Esophagus mucosa (tissue), 1 donor: ENCODE measurements at places on chromosomes 5 and 9. TPM values are rescaled to one million over a fixed set of nuclear protein-coding genes. Genes with fewer than 3 reads are reported as not detected.

DNA sequence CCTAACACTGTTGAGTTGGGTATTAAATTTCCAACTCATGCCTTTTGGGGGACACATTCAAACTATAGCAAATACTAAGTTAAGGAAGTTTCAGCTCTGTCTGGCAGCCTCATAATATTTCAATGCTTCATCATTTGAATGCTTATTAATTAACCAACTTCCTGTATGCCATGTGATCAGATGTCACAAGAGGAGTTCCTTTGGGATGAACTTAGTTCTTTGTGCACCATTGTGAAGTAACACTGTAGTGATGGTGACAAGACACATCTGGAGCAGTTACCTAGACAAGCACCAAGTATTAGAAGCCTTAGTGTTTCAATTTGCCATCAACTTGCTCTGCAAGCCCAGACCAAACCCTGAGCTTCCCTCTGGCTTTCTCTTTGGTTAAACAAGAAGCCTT is 90.7 kb upstream of the IL12B start:
- no peak for ATAC-seq

The SLC31A2 gene
- total RNA-seq = 5.3 TPM

- no peak for ATAC-seq
These were observed 34.7 kb downstream of the PLPPR1 start for GRCh38 chr9:101063192-101063591.

- ATAC-seq = no peak
These were observed 110.7 kb downstream of the TLE1 start for GRCh38 chr9:81578606-81579005.

DNA sequence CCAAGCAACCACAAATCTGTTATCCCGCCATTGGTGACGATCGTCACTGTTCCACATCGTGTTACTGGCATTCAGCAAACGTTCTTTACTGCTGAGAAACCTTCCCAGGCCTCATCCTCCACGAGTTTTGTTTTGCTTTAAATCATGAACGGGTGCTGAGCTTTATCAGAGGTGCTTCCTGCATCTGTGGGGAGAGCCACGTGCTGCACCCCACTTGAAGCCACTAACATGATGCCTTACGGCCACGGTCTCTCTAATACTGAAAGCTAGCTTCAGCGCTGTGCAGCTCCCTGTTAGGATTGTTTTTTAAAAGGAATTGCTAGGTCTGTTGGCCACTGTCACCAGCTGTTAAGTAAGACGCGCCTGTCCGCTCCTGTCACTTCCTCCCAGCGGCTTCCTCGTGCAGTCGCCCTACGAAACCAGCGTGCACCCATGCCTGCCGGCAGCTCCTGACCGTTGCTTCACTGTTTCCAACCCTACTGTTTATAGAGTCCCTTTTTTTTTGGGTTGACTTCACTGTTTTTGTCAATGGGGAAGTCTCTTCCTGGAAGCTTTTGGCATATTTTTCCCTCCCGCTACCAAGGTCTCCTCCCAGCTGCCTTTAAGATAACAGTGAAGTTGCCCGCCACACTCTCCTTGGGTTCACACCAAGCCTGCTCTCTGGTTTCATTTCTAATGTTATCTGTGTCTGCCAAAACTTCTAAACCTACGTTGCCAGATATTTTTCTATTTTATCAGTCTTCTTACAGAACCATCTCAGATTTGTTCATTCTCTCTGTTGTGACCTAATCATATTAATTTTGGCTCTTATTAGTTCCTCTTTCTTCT is 20.3 kb downstream of the LPCAT1 start:
- ATAC-seq = no peak

DNA sequence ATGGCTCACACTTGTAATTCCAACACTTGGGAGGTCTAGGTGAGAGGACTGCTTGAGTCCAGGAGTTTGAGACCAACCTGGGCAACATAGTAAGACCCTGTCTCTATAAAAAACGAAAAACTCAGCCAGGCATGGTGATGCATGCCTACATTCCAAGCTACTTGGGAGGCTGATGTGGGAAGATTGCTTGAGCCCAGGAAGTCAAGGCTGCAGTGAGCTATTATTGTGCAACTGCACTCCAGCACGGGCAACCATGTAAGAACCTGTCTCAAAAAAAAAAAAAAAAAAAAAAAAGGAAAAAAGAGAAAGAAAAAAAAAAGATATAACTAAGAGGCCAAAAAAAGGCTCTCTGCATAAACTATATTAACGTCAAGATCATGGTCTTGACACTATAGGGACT is 27.3 kb downstream of the GIN1 start:
- no peak for ATAC-seq

DNA sequence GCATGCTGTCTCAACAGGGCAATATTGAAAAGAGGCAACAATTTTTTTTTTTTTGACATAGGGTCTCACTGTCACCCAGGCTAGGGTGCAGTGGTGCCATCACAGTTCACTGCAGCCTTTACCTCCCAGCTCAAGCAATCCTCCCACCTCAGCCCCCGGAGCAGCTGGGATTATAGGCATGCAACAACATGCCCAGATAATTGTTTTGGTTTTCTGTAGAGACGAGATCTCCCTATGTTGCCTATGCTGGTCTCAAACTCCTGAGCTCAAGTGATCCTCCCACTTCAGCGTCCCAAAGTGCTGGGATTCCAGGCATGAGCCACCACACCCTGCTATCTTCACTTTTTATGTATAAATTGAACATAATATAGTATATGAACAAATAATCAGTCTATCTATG is 47.6 kb downstream of the PRELID2 start:
- ATAC-seq = no peak

DNA sequence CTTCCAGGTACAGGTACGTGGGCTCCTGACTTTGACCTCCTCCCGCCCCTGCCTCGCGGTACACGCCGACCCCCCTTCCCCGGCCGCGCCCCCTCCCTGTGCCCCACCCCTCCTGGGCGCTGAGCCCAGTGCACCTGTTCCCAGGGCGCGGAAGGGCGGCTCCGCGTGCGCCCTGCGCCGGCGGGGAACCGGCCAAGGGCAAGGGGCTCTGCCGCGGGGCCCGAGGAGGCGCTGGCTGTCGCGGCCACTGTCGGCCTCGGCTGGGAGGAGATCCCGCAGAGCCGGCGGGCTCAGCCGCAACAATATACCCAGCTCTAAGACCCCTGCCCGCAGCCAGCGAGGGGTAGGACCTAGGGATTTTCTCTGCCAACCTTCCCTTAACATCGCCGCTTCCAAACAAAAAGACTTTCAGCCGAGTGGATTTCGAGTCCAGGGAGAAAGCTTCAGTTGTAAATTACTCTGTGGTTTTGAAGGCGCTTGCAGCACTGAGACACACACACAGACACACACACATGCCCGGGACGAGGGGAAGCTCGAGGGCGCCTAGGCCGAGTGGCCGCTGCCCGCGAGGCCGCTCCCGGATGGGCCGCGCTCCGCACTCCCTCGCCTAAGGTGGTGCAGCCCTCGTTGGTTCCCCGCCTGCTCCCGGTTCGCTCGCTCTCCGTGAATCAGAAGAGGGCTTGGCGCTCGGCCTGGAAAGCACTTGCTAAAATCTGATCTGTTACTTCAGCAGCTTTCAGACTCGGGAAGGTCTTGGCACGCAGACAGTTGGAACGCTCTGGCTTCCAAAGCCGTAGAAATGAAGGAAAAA is 1.2 kb downstream of the FGF18 start:
- ATAC-seq = peak; percentile 24

GRCh38 chr9:119092125-119092524 is 277.1 kb downstream of the BRINP1 start:
- ATAC-seq = no peak

GRCh38 chr9:126628146-126628545 is 14.4 kb downstream of the LMX1B start:
- no peak for ATAC-seq

DNA sequence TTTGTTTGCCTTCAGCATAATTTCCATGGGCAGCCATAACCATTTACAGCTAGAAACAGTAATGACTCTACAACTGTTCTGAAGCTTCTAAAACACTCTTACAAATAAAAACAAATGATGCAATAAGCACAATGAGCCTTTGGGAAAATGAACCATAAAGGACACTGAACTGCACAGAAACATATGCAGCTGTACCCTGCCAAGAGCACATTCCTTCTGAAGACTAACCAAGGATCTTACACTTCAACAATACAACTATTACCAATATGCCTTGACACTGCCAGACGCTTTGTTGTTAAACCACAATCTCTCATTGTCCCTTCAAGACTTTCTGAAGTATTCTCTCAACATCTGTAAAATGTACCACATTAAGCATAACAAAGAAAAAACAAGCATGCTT is 104.2 kb upstream of the HMHB1 start:
- no peak for ATAC-seq

- no peak for ATAC-seq
These were observed 141.8 kb downstream of the DOCK2 start for GRCh38 chr5:169778622-169779596.

- ATAC-seq = no peak
These were observed 30.1 kb downstream of the FNIP1 start for GRCh38 chr5:131766689-131767088.

DNA sequence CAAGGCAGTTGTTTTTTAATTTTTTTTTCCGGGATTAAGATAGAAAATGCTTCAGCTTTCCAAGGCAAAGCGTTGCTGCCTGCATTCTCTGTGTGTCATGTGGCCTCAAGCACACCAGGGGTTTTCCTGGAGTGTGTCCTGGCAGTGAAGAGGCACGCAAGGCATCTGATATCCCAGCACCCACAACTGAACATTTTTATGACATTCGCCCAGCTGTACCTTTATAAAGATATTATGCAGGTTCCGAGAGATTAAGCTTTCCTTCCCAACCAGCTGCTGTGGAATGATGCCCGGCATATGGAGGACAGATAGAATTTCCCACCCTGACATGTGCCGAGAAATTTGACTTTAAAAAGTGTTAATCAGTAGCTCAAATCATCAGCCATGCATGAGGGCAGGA is 205.6 kb downstream of the GADD45G start:
- no peak for ATAC-seq

- no peak for ATAC-seq
These were observed 37.7 kb upstream of the CSNK1G3 start for GRCh38 chr5:123474228-123474627.

DNA sequence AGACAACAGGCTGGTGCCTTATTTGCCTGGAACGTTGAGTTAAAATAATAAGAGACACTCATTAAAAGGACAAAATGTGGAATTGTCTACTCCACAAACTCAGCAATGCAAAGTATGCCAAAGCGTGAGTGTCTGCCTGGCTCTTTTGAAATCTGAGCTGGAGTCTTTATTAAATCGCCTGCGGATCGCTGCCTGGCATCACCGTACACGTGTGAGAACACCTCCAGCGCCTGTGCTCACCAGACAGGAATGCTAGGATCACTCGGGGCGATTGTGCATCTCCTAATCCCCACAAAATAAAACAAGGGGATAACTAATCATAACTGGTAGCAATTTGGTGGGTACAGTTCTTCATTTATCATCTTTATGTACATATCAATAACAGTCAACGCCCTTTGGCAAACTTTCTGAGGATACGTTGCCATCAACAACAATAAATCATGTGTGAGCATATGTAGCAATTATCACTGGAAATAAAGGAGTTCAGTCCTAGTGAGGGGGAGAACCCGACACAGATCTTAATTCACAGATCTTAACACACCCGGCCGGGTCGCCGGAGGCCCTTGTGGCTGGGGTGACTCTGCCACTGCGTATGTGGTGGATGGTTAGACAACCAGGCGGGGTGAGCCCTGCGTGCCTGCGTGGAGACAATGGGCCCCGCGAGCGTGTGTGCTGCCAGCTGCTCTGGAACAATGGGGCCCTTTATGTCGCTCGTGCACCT is 284.9 kb upstream of the IRX1 start:
- ATAC-seq = peak; percentile 96

- ATAC-seq = no peak
These were observed 327.6 kb downstream of the ACTL7B start for GRCh38 chr9:108528231-108528630.

The AGTPBP1 gene
- 10.3 TPM for total RNA-seq

DNA sequence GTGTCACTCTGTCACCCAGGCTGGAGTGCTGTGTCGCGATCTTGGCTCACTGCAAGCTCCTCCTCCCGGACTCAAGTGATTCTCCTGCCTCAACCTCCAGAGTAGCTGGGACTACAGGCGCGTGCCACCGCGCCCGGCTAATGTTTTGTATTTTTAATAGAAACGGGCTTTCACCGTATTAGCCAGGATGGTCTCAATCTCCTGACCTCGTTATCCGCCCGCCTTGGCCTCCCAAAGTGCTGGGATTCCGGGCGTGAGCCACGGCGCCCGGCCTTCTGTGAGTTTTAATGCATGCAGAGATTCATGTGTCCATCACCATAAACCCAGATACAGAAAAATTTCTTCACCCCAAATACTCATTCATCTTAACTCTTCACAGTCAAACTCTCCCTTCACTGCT is 1046.7 kb downstream of the CDH9 start:
- ATAC-seq = no peak

The CARTPT gene
- total RNA-seq = not detected

DNA sequence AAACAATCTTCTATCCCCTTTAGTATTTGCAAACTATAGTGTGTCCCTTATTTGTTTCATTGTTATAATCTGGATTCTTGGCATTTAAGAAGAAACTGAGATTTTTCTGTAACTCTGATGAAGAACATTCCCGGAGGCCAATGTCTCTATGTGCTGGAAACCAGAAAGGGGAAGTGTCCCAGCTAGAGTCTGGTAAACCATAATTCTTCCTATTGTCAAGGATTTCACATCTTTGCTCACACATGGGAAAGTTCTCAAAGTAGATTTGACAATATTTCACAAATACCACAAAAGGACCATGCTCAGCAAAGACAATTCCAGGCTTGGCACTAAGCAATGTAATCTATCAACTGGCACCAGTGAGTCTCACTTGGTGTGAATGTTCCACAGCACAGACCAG is 146.8 kb downstream of the MUSK start:
- ATAC-seq = no peak

- peak; percentile 65 for ATAC-seq
These were observed 211.5 kb downstream of the PAPPA start for GRCh38 chr9:116365056-116365471.

GRCh38 chr5:176441921-176442323 is 6.3 kb upstream of the FAF2 start:
- peak; percentile 18 for ATAC-seq

DNA sequence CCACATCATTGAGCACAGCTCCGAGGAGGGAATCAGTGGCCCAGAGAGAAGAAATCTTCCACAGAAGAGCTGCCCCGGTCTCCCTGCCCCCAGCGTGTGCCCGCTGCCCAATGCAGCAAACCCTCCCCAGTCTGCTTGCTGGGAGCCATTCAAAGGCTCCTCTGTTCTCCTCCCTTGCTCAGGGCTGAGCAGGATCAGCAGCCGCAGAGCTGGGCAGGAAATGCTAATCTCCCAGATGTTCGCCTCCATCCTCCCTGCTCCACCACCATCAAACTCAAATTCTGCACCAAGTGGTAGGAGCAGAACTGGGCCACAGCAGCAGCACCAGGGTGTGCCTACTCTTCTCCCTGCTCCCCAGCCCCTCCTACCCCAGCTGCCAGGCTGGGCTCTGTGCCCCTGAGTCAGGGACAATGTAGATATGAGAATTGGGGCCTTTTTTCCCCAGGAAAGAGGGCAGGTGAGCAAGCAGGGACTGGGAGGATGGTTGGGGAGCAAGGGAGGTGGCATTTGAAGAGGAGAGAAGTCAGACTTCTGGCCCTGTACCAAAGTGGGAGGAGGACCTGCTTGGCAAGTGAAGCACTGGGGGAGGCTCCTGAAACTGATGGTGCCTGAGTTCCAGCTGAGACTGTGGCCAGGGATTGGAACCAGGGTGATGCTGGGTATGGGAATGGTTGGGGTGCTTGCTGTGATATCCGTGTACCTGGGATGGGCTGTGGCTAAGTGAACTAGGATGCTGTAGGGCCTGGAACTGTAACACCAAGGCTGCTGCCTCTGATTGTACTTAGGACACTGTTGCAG is 1.9 kb upstream of the PCDH1 start:
- ATAC-seq = no peak

GRCh38 chr9:130450344-130451003 is 5.7 kb downstream of the ASS1 start:
- ATAC-seq = no peak

The SEMA5A gene
- total RNA-seq = 5.5 TPM

GRCh38 chr9:105117234-105117633 is 127.2 kb upstream of the SLC44A1 start:
- ATAC-seq = no peak
